ENCODE measurements at places on chromosomes 12 and 14.

GRCh38 chr14:67423424-67423823 is 11.5 kb upstream of the PLEK2 start:
- no peak for DNase-seq

DNA sequence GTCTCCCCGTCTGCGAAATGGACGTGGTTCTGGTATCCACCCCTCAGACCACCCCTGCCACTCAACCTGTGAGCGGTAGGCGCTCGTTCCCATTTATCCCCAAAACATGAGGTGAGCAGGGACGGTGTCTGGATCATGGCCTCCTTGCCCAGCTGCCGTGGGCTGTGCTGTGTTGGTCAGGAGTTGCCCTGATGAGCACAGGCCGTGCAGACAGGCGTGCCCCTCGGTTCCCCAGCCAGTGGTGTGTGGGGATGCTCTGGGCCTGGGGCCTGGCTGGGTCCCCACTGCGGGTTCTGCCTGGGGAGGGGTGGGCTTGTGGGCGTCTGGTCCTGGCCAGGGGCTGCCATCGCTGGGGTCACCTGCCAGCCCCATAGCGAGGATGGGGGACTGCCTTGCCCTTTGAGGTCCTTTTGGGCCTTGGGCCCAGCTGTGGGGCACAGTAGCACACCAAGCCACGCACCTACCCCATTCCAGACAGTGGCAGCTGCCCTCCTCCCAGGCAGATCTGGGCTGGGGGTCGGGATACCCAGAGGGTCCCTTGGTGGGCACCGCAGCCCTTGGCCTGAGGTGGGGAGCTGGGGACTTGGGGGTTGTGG is 11.3 kb upstream of the PUS1 start:
- DNase-seq: no peak

DNA sequence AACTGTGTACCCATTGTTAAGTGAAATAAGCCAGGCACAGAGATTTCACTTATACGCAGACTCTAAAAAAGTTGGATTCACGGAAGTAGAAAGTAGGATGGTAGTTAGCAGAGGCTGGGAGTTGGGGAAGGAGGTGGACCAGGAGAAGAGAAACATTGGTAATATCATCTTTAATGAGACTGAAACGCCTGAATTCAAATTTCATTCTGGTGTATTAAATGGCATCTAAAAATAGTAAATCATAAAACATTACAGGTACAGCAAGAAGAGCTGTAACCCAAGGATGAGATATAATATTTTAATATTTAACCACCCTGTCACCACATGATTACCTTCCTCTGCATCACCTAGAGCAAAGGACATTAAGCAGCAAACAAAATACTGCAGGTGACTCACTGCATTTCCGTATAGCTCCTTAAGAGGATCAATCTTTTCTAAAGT is 99.4 kb downstream of the EPS8 start:
- DNase-seq: no peak

- no peak for DNase-seq
These were observed 180.9 kb upstream of the VASH1 start for GRCh38 chr14:76580399-76580798.

DNA sequence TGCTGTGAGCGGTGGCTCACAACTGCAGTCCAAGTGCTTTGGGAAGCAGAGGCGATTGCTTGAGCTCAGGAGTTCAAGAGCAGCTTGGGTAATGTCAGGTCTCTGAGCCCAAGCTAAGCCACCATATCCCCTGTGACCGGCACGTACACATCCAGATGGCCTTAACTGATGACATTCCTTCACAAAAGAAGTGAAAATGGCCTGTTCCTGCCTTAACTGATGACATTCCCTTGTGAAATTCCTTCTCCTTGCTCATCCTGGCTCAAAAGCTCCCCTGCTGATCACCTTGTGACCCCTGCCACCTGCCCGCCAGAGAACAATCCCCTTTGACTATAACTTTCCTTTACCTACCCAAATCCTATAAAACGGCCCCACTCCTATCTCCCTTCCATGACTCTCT is 48.6 kb downstream of the SLC25A47 start:
- DNase-seq: no peak

DNA sequence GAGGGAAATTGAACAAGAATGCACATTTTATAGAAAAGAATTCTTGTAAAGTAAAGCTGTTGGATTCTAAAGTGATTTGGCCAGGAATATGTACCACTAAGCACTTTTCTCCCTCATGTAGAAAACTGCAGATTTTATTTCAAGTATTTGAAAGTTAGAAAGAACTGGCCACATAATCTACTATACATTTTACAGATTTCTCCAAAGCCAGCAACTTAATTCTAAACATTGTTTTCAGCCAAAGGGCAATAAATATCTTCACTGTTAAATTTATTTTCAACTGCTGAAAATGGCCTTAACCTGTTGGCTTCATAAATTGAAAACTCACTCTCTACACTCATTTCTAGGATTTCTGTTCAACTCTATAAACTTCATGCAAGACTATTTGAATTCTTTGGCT is 15.6 kb upstream of the KERA start:
- no peak for DNase-seq

Data from NCI-H2081 (cell line).